ENCODE measurements at places on chromosomes 7 and 10.
A peak's percentile ranks its signal among the peaks of the same experiment; 100 is the strongest.

DNA sequence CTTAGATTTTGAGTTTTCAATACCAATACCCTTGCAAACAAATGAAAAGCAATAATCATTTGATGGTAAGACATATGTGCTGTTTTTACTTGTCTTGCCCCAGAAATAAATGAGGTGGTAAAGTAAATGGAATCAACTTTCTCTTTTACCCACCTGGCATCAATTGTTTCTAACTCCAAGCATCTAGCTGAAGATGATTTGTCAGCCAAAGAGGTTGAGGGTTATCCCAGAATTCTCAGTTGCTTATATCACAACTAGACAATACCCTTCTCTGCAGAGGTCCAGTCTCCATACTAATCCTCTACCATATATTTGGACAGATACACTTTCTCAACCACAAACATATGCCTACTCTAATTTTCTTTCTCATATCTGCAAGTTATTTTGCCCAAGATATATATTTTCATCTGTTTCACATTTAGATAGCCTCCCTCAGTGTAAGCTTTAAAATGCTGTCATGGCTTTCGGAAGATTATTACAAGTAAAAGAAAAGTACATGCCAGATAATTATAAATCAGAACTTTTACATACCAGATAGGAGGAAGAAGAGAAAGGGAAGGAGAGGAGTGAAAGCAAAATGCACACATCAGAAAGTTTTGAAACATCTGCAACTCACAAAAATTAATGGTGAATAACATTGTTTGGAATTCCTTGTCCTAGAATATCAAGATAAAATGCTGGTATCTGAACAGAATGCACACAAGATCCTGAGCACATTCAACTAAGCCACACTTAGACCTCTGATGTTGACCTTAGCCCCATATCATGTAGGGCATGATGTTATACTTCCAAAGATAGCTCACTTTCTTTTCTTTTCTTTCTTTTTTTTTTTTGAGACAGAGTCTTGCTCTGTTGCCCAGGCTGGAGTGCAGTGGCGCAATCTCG is 146.6 kb downstream of the REEP3 start:
- no peak for DNase-seq

GRCh38 chr10:129936923-129937300 is 27.2 kb downstream of the EBF3 start:
- no peak for DNase-seq

GRCh38 chr7:15723841-15724240 is 37.4 kb upstream of the MEOX2 start:
- no peak for DNase-seq

GRCh38 chr10:4355350-4355749 is 470.7 kb upstream of the AKR1E2 start:
- no peak for DNase-seq

- DNase-seq, result no peak
Measured at GRCh38 chr10:68221196-68221595, 10.7 kb downstream of the ATOH7 start.

DNA sequence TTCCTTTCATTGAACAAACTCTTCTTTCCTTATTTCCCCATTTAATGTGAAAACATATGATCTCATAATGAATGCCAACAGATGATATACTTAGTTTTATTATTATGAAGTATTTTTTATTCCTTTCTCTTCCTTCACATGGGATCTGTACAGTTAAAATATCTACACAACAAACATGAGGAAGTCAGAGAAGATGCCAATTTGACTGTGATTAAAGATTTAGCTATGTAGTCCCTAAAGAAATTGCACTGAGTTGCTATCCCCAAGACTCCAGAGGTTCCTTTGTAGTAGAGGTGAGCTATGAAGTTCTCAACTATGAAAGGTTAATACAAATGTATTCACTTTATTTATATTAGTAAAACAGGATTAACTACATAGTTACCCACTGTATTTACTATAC is 60.6 kb upstream of the LRRN3 start:
- no peak for DNase-seq

DNA sequence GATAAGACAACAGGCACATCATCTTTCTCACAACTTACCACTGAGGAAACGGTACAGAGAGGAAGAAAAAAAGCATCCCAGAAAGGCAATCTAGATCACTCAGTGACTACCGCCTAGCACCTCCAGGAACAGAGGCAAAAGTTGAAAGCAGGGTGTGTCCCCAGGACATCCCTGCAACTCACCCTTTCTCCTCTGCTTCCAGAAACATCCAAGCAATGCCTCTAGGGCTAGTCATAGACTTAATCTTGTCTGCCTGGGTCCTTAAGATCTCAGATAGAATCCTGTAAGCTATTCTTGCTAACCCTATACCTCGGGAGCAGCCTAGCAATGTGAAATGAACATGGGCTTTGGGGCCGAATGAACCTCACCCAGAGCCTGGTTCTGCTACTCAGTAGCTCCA is 18.8 kb upstream of the PDCD4 start:
- no peak for DNase-seq

- peak; percentile 78 for DNase-seq
Measured at GRCh38 chr10:32378363-32379317, 31.7 kb upstream of the EPC1 start.

DNA sequence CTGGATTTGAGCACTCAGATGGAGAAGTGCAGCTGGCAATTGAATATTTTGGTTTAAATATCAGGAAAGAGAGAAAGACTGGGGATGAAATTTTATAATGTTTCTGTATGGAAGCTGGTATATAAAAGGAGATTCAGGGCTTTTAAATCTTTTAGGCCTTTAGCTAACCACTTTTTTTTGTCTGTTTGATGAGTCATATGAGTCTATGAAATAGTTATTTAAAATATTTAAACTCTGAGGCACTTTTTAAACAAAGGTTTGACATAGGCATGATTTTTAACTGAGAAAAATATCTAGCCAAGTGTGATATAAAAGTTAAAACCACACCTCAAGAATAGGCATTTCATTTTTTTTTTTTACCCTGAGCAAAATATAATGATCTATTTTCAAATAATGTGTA is 944.3 kb downstream of the GATA3 start:
- DNase-seq, result no peak

GRCh38 chr10:120555436-120555835 is 98.4 kb downstream of the PLPP4 start:
- DNase-seq, result no peak

- no peak for DNase-seq
Measured at GRCh38 chr10:117427356-117427755, 52.1 kb upstream of the PDZD8 start.

- DNase-seq, result no peak
Measured at GRCh38 chr7:55124989-55125875, 106.4 kb downstream of the EGFR start.

DNA sequence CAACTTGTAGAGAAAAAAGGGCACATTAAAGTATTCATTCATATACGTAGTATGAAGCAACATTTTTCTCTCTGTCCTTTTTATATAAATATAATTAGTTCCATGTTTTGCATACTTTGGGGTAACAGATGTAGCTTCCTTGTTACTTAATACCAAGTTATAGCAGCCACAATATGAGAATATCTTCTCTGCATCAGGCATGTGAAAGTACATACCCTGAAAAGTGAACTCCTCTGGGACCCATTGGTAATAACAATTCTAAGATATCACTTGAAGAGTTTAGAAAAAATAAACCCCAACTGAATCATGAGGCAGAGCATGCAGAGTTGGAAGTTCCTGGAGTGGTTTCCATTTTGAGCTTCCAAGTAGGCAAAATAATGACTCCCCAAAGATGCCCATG is 2.4 kb upstream of the CRPPA start:
- DNase-seq, result no peak

DNA sequence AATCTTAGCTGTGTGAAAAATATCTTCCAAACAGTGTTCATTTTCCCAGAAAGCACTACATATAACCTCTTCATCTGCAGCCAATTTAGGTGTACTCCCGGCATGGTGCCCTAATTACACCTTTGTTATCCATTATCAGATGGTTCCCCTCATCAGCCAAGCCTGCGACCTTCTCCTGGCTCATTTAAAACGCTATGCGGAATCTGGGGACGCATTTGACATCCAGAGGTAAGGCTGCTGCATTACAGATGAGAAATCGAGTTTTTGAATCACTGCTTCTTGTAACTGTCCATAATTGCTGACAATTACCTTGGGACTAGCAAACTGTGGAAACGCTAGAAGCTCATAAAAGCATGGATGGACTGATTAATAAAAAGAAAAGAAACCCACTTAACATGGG is 109.5 kb downstream of the PARP12 start:
- no peak for DNase-seq

DNA sequence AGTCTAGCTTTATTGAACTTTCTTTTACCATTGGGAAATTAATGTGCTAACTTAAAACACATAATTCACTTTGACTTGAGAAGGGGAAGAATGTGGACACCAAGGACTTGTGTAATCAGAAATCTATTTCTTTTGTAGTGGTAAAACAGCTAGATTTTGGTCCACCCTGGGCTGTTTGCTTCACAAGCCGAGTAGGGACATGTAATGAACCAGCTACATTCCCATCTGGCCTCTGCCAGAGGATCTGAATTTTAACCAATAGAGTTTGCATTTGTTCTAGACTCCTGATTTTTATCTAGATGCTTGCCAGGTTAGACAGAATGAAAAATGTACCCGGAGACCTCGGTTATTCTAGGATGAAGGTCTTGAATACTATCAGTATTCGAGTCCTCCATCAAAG is 1.9 kb downstream of the CACNB2 start:
- DNase-seq, result no peak

DNA sequence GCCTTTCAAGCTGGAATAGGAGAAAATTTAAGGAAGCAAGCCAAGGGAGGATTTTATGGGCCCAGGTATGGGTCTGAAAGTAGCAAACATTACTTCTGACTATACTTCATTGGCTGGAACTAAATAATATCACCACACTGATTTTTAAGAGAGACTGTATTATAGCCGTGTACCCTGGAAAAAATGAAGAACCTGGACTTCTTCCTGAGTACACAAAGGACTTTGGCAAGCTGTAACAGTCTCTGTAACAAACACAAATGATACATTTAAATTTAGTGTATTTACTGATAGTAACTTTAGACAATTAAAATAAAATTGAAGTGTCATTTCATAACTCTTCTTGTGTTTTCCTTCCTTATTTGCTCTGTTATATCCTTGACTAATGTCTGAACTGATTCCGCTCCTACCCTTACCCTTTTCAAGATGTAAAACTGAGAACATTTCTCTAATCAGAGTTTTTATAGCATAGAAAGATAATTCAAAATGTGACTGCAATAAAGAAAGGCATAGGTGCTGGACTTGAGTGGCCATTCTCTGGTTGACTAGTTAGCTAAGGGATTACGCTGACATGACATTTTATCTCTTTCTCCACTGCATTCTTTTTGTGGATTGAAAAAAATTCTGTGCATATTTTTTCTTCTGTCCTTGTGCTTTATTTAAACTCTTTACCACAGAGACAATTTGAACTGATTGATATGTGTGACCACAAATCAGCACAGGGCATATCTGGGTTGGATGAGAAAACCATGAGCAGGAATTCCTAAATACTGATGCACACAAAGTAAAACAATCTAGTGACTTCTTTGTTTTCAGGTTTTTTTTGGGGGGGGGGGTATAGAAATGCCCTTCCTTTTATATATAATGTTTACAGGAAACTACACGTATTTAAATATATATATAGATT is 349.7 kb downstream of the MDFIC start:
- no peak for DNase-seq

GRCh38 chr7:148850564-148850963 is 33.5 kb downstream of the EZH2 start:
- DNase-seq, result no peak

GRCh38 chr10:4058514-4059029 is 273.6 kb upstream of the KLF6 start:
- DNase-seq, result no peak

- DNase-seq, result no peak
Measured at GRCh38 chr7:106278695-106279094, 6.1 kb downstream of the NAMPT start.

- DNase-seq, result no peak
Measured at GRCh38 chr7:96061009-96061408, 260.9 kb downstream of the SLC25A13 start.

DNA sequence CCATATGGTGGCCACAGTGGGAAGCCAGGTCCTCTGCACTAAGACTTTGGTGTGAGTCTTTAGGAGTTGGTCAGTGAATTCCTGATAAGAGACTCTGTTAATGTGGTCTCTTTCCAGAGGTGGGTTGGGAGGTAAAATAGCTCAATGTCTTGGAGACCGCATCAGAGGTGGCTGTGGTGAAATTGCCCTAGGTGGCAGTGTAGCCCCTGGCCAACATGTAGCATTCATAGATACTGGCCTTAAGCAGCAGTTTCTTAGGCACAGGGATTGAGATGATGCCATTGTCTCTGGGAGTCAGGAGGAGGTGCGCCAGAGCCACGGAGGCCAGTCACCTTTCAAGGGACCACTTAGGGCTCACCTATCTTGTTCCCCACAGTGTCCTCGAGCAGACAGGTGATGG is 202.8 kb downstream of the CREB5 start:
- no peak for DNase-seq

DNA sequence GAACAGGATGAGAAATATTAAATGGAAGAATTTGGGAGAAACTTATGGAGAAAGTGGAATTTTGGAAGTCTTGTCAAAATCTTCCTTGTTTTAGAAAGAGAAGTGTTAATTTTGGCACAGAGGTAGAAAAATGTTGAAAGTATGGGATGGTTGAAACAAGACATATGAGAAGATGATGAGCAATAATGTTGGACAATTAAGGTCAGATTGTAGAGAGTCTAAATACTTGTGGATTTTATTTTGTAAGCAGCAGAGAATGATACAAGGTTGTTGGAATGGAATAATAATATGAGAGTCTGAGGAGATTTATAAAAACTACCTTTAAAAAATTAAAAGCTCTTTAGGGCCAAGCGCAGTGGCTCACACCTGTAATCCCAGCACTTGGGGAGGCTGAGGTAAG is 34.6 kb downstream of the PHTF2 start:
- no peak for DNase-seq

GRCh38 chr10:89553064-89553734 is 17.8 kb upstream of the SLC16A12 start:
- DNase-seq, result no peak

DNA sequence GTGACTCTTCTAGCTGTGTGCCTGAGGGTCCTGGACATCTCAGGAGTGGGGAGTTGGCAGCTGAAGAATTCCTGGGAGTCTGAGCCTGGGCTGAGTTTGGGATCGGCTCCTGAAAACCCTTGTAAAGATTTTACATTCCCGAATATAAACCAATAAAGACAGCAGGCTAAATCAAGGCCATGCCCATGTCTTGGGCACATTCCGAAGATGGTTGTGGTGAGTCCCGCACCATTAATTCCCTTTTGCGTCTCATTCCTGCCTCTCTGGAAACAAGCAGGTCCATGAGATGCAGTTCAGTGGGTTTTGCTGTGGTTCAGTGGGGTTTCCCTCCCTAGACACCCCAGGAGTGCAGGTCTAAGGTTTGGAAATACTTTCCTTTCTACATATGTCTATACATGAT is 90.9 kb downstream of the COL26A1 start:
- no peak for DNase-seq

DNA sequence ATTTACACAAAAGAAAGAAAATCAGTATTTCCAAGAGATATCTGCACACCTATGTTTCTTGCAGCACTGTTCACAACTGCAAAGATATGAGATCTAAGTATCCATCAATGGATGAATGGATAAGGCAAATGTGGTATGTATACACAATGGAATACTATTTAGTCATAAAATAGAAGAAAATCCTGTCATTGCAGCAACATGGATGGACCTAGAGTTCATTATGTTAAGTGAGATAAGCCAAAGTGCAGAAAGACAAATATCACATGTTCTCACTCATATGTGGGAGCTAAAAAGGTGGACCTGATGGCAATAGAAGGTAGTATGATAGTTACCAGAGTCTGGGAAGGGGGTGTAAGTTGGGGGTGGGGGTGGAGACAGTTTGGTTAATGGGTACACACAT is 1171.6 kb downstream of the SORCS1 start:
- DNase-seq, result no peak

- DNase-seq, result no peak
Measured at GRCh38 chr10:6748981-6749635, 169.0 kb upstream of the PRKCQ start.
